Hematopoietic multipotent progenitor cell (in vitro differentiated cells): ENCODE measurements at places on chromosomes 6 and 20. TPM values are rescaled to one million over a fixed set of nuclear protein-coding genes. Genes with fewer than 3 reads are reported as not detected.

GRCh38 chr6:66930559-66931290 lies 1223.7 kb upstream of the EYS start:
- no peak for DNase-seq

ABCF1 gene
- total RNA-seq = 40.7 TPM

DNA sequence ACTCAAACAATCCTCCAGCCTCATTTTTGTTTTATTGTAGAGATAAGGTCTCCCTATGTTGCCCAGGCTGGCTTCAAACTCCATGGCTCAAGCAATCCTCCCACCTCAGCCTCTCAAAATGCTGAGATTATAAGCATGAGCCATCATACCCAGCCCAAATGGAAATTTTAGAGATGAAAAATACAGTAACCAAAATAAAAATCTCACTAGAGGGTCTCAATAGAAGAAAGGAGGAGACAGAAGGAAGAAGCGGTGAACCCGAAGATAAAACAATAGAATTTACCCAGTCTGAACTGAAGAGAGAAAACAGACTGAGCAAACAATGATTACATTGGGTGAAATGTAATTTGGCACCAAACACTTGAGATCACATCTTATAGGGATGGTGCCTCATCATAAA lies 16.7 kb upstream of the OLIG3 start:
- DNase-seq = no peak

GRCh38 chr6:157767775-157768156 lies 55.3 kb upstream of the SNX9 start:
- DNase-seq = no peak

DNA sequence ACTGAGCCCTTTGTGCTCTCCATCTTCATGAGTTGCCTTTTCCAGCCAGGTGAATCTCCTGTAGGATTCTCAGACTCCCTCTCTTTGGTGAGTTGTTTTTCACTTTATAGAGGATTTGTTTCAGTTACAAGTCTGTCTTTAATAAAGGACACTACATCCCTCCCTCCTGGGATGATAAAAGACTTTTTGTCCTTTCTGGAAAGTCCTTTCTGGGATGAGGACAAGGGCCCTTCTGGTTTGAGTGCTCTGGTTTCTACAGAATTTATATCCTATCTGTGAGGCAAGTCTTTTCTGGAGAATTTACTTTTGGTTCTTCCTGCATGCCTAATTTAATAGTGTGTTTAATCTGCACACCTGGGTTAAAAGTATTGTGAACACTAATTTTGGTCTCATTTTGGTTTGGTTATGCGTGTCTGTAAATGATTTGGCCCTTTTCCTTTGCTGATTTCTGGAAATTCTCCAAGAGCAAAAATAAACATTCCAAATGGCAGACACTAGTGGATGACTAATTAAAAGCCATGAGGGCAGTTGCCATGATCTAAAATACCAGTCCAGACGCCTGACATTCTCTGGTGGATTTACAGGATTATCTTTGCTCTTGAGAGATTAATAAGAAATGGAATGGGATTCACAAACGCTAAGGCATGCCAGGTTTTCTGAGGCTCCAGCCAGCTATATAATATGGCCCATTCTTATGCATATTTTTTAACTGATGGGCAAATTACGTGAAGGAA lies 44.8 kb downstream of the TCP11 start:
- DNase-seq = no peak

DNA sequence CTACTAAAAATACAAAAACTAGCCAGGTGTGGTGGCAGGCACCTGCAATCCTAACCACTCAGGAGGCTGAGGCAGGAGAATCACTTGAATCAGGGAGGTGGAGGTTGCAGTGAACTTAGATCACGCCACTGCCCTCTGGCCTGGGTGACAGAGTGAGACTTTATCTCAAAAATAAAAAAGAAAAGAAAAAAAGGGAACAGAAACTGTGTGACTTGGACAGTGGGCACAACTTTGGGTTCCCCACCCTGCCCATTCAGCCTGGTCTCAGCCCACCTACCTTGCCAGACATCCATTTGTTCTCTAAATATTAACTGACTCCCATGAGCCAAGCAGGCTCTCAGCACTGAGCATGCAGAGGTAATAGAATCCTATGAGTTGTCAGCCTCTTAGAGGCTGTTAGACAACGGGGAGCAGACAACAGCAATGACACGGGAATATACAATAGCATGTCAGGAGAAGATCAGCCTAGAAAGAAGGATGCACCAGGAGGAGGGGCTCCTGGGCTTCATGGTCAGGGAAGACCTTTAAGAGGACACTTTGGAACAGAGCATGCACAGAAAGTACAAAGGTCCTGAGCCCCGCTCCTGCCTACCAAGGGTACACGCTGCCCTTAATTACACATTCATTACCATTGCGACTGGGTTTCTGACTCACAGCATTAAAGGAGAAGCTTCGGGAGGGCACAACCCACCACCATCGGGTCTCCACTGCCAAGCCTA lies 20.0 kb downstream of the FAM209B start:
- DNase-seq = no peak

- DNase-seq = no peak
Observed at GRCh38 chr6:100344321-100344720, 120.4 kb downstream of the SIM1 start.
